T-helper 22 cell (primary cell): ENCODE measurements at places on chromosomes 7 and 10.

DNA sequence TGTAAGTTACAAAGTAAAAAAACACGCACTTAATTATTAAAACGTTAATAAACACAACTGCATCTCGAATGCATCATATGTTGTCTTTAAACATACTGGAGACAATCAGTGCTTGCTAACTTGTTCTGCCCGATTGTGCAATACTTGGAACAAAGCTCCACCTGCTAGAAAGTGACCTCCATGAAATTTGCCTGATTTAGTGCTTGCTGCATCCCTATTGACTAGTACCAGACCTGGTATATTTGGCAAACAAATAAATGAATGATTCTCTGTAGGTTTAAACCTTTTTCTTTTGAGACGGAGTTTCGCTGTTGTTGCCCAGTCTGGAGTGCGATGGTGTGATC lies 6.2 kb downstream of the BZW2 start:
- DNase-seq = no peak

DNA sequence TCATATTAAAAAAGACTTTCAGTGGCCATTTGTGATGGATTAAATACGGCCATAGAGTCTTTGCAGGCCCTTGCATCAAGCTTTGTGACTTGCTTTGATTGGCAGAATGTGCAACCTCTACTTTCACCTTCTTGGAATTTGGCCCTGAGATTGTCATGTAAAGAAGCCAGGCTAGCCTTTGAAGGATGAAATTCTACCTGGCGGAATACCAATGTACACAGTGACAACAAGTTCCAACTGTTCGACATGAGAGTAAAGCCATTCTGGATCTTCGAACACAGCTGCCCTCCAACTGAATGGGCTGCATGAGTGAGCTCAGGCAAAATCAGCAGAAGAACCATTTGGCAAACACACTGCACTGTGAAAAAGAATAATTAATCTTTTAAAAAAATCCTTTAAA lies 321.3 kb downstream of the PHF14 start:
- no peak for DNase-seq

DNA sequence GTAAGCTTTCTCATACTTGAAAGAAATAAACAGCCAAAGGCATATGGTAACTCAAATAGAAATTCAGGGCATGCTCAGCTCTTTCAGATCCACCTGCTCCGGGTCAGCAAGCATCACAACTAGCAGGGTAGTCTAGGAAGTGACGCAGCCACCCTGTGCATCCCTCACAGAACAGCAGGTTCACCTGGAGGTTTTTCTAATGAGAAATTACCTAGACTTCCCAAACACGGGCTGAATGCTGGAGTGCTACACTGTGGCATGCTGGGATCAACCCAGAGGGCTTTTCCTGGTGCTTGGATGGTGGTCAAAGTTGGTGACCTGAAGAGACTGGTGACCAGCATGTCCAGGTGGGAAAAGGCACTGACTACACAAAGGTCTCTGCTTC lies 66.8 kb upstream of the DNAJB6 start:
- DNase-seq = no peak

DNA sequence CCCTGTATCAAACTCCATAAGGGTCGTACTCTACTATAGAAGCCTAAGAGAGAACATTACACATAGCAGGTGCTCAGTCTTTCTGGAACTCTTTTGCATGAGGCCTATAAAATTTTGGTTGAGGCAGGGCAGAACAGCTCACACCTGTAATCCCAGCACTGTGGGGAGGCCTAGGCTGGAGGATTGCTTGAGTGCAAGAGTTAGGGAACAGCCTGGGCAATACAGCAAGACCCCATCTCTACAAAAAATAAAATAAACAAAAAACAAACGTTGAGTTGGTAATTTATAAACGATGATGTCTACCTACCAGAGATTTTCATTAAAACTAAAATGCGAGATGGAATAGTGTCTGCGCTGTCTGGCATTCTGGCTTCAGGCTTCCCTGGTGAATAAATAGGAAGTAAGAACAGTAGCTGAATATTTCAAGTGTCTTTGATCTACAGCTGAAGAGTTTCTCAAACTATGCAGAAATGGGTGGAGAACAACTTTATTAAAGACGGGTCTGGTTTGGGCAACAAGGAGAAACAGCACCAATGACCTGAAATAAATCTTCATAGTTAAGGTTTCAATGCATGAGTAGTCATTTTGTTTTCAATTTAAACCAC lies 774 bp downstream of the PON2 start:
- no peak for DNase-seq

GRCh38 chr10:22086730-22087401 lies 83.3 kb upstream of the DNAJC1 start:
- no peak for DNase-seq

- no peak for DNase-seq
Observed at GRCh38 chr7:114081606-114082425, 163.0 kb upstream of the PPP1R3A start.

- DNase-seq = no peak
Observed at GRCh38 chr10:28676326-28676967, 874 bp upstream of the BAMBI start.

DNA sequence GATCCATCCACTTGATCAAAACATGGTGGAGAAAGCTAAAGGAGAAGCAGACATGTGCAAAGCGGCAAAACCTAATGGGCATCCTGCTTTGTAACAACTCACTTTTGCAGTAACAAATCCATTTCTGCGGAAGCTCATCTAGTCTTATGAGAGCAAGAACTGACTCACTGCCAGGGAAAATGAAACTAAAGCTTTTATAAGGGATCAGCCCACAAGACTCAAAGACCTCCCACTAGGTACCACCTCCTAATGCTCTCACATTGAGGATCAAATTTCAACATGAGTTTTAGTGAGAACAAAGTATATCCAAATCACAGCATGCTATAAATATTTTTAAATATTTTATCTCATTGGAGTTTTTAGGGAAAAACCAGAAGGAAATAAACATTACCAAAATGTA lies 120.1 kb upstream of the GNAI1 start:
- no peak for DNase-seq

DNA sequence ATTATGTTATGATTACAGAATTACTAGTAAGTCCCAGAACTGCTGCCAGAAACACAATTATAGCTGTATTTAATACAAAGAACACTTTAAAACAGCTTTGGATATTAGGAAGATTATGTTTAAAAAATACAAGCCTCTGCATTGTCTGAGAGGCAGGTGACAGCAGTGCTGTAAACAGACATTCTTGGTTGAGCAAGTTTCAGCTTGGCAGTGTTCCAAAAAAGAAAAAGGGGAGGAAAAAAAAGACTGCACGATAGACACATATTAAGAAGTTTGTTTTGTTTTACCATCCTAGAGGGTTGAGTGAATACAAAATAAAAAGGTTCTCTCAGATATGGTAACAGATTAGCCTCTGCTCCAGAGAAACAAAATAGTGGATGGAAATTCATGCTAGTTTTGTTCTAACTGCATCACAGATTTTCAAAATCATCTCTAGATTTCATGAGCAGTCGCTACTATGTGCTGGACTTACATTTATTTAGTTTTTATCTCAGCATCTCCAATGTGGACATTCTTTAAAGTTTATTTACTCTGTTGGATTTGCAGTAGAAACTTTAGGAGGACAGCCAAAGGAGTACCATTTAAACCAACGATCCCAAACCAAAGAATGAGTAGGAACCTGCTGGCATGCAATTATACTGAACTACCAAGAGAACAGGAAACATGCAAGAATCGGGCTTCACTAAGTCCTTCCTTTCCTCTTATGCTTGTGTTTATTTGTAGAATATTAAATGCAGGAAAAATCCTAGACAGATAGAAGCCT lies 9.0 kb downstream of the FAM204A start:
- no peak for DNase-seq

- DNase-seq = no peak
Observed at GRCh38 chr7:80136261-80137055, 1.8 kb downstream of the GNAI1 start.

- DNase-seq = no peak
Observed at GRCh38 chr10:131973160-131973951, 8.4 kb downstream of the BNIP3 start.

GRCh38 chr10:88926566-88927415 lies 25.8 kb downstream of the ACTA2 start:
- DNase-seq = no peak

DNA sequence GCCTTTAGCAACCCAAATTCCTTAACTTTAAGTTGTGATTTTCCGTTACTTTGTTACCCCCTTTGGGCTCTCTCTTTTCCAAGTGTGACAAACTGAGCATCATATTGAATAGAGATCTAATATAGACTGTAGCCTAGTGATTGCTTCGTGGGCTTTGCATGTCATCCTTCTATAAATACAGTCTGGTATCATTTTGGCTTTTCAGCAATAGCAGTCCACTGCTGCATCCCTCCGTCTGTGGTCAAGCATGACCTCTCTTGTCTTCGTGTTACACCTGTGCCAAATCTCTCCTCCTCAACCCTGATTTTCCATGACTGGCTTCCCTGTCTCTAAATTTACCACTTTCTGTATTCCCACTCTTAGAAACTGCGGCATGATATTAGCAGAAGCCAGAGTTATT lies 53.8 kb upstream of the AGK start:
- no peak for DNase-seq

DNA sequence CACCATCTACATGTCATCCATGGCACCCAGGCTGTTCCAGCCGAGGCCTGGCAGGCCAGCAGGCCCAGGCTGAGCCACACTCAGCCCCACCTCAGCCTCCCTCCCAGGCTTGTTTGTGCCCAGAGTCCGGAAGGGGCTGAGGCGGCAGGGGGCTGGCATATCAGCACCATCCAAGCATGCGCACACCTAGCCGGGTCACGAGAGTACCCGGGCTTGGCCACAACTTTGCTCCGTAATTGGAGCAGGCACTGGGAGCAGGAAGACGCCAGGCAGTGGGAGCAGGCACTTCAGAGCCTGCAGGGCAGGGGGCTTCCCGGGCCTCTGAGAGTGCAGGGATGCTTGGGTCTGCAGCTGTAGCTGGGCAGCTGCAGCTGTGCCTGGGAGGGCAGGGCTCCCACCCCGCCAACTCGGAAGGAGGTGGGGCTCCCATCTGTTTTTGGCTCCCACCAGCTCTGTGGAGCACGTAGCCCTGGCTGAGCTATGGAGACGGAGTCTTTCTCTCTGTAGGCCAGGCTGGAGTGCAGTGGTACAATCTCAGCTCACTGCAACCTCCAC lies 15.2 kb upstream of the TSPAN15 start:
- no peak for DNase-seq

- no peak for DNase-seq
Observed at GRCh38 chr10:57262892-57263291, 901.8 kb upstream of the ZWINT start.

- DNase-seq = no peak
Observed at GRCh38 chr7:40721342-40721949, 586.6 kb downstream of the SUGCT start.

- DNase-seq = no peak
Observed at GRCh38 chr7:22694597-22695207, 32.3 kb upstream of the IL6 start.

DNA sequence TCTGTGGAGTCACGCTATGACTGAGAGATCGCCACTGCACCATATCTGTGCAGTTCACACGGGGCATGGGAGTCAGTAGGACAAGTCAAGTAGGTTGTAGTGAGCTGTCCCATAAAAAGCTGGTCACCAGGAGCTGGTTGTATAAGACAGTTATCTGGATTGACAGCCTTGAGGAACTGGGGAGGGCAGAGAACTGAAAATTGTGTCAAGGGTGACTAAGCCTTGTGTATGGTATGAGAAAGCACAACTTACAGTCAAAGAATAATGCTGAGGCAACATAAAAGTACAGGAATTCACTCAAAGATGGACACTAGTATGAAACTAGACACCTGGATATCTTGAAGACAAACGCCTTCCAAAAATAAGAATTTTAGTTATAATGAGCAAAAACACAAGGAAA lies 564.9 kb downstream of the POM121L12 start:
- no peak for DNase-seq

DNA sequence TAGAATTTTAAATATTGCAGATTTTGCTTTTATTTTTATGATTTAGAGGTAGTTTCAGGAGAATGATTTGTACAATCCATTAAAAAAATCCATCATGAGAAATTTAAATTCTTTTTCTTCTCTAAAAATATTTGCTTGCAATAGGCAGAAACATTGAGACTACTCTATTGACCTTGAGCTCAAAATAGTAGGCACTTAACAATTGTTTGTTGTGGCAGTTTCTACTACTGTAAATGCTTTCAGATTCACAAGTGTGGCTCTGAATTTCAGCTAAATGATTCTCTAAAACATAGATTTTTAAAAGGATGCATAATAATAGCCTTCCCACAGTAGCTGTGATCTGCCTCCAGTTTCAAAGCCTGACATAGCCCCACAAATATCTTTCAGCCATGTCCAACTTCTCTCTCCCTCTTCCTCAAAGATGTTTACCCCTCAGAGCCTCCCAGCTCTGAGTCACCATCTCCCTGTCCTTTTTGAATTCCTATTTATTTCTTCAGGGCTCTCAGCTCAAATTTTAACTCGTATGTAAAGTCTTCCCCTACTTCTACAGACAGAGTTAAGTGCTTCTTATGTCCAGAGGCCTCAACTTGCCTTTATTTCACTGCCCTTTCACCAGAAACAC lies 160.5 kb downstream of the AOAH start:
- no peak for DNase-seq

DNA sequence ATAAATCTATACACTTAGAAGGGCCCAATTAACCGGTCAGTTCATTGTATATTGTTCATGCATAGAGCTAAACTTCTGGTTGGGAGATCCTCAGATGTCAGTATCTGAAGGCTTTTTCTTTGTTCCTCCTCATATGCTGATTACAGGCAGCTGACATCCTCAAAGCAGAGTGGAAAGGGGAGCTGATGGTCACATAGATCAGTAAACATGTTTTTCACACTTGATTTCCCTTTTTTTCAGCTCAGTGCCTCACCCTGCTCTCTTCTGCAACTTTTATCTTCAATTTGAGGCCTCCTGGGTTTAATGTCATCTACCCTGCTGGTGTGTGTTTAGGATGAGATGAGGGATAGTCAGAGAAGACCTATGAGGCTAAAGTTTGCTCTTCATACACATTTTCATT lies 297.9 kb upstream of the FZD1 start:
- DNase-seq = no peak

- no peak for DNase-seq
Observed at GRCh38 chr10:129049501-129049900, 417.5 kb upstream of the MGMT start.

DNA sequence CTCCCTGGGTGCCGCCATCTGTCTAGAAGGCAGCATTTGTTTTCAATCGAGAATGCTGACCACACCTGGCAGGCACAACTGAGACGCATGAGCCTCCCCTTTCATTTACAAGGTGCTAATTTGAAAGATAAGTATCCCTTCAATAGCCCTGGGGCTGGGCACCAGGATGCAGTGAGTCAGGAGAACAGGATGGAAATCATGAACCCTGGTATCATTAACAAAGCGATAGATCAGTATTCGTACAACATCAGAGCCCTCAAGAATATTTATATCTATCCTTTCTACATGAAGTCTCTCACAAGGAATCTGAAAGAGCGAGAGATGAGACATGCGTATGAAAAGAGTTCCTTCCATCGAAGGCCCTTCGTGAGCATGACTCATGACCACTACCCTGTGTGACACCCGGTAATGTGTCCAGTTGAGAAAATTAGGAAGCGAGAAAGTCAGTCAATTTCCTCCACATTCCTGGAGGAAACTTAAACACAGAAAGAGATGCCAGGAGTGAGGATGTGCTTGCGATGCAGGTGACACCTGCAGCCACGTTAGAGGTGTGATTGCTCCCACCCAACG lies 123.1 kb upstream of the PITRM1 start:
- no peak for DNase-seq
